ENCODE measurements at places on chromosomes 2 and 18. TPM values are rescaled to one million over a fixed set of nuclear protein-coding genes. Genes with fewer than 3 reads are reported as not detected.

Gene DLX2
- total RNA-seq: not detected

Gene FRZB
- total RNA-seq: 10.8 TPM

Gene ZNF385B
- 4.9 TPM for total RNA-seq

DNA sequence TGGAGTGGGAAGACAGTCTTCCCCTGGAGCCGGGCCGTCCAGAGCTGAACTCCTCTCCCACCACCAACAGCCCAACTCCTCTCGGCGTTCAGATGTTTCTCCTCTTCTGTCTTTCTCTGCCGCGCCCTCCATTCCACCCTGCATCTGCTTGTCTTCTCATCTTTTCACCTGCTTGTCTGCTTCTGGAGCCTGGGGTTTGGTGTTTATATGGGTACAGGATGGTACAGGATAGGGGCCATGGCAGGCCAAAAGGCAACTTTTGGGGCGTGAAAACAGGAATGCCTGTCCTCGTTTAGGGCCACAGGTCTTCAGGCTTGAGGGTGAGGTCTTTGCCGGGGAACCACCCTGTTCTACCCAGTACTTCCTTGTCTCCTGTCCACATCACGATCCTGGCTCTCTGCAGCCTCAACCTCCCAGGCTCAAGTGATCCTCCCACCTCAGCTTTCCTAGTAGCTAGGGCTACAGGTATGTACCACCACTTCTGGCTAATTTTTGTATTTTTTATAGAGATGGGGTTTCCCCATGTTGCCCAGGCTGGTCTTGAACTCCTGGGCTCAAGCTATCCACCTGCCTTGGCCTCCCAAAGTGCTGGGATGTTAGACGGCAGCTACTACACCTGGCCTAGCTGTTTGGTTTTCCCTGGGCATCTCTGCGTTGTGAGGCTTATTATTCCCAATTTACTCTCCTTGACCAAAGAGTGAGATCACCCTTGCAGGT, 60.8 kb upstream of the REL start:
- H3K27me3 ChIP-seq: no peaks in the 10 kb centered on the region
- no peak for ATAC-seq
- H3K4me3 ChIP-seq: no peak overlapping the region

Gene AMER3
- not detected for total RNA-seq

- H3K36me3 ChIP-seq: no peaks in the 10 kb centered on the region
- H3K27ac ChIP-seq: no peak overlapping the region
- H3K4me3 ChIP-seq: no peak overlapping the region
- no peaks in the 10 kb centered on the region for H3K4me1 ChIP-seq
- no peaks in the 10 kb centered on the region for H3K27me3 ChIP-seq
Measured at GRCh38 chr2:203830304-203831055, 37.1 kb upstream of the CTLA4 start.

- peaks cover 54% of the 10 kb centered on the region for H3K4me1 ChIP-seq
- no peaks in the 10 kb centered on the region for H3K27me3 ChIP-seq
- H3K4me3 ChIP-seq: no peak overlapping the region
Measured at GRCh38 chr18:48992791-48993555, 42.2 kb upstream of the SMAD7 start.

Gene NETO1
- total RNA-seq: 0.23 TPM

GRCh38 chr2:108348816-108349570, 28.8 kb upstream of the SULT1C4 start:
- no peaks in the 10 kb centered on the region for H3K36me3 ChIP-seq
- no peak overlapping the region for H3K4me3 ChIP-seq
- no peaks in the 10 kb centered on the region for H3K27me3 ChIP-seq

- no peaks in the 10 kb centered on the region for H3K4me1 ChIP-seq
- no peaks in the 10 kb centered on the region for H3K27me3 ChIP-seq
- no peak overlapping the region for H3K4me3 ChIP-seq
- H3K27ac ChIP-seq: no peak overlapping the region
- ATAC-seq: no peak
- no peaks in the 10 kb centered on the region for H3K36me3 ChIP-seq
Measured at GRCh38 chr2:24438106-24438505, 52.9 kb upstream of the NCOA1 start.

Gene RNF152
- 9.4 TPM for total RNA-seq

DNA sequence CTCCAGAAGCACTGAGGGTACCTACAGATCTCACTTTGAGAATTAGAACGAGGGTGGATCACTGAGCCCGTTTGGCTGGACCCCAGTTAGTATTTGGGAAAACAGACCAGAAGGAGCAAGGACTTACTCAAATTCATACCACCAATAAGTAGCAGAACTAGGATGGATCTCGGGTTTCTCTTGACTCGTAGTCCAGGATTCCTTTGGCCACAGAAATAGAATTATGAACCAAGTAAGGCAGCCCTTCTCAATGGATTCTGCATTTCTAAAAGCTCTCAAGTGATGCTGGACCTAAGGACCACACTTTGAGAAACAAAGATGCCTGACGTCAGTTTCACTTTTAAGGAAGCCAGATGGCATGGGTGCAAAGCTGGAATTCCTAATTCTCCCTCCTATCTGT, 153.0 kb downstream of the KLHL29 start:
- no peaks in the 10 kb centered on the region for H3K27me3 ChIP-seq
- H3K36me3 ChIP-seq: no peaks in the 10 kb centered on the region

DNA sequence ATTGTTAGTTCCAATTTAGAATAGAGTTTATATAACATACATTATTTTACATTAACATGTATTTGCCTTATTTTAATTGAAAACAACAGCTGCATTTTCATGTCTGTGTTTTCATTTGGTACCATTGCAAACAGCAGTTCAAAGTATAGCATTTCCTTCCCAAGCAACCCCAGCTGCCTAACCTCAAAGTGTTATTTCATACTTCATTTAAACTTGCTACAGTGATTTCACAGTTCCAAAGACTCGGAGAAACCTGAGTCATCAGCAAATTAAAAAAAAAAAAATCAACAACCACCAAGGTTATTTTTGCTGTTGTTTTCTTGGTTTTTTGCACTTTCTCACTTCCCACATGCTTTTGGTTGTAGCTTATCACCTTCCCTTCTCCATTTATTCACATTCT, 236.5 kb upstream of the SPHKAP start:
- no peaks in the 10 kb centered on the region for H3K4me1 ChIP-seq
- no peak overlapping the region for H3K27ac ChIP-seq
- no peak for ATAC-seq
- H3K4me3 ChIP-seq: no peak overlapping the region

Gene NPPC
- total RNA-seq: not detected

Gene BCL2L11
- total RNA-seq: 57.9 TPM

Gene FER1L5
- total RNA-seq: not detected

GRCh38 chr2:195612611-195613495, 44.2 kb upstream of the SLC39A10 start:
- peaks cover 12% of the 10 kb centered on the region for H3K4me1 ChIP-seq
- H3K27ac ChIP-seq: peak overlapping the region; percentile 37
- ATAC-seq: no peak
- H3K27me3 ChIP-seq: no peaks in the 10 kb centered on the region
- no peaks in the 10 kb centered on the region for H3K36me3 ChIP-seq
- H3K4me3 ChIP-seq: no peak overlapping the region

- H3K4me1 ChIP-seq: peaks cover 70% of the 10 kb centered on the region
- H3K36me3 ChIP-seq: peaks cover 39% of the 10 kb centered on the region
- H3K27me3 ChIP-seq: no peaks in the 10 kb centered on the region
- H3K27ac ChIP-seq: no peak overlapping the region
Measured at GRCh38 chr2:160294889-160295288, 94.8 kb upstream of the ITGB6 start.

DNA sequence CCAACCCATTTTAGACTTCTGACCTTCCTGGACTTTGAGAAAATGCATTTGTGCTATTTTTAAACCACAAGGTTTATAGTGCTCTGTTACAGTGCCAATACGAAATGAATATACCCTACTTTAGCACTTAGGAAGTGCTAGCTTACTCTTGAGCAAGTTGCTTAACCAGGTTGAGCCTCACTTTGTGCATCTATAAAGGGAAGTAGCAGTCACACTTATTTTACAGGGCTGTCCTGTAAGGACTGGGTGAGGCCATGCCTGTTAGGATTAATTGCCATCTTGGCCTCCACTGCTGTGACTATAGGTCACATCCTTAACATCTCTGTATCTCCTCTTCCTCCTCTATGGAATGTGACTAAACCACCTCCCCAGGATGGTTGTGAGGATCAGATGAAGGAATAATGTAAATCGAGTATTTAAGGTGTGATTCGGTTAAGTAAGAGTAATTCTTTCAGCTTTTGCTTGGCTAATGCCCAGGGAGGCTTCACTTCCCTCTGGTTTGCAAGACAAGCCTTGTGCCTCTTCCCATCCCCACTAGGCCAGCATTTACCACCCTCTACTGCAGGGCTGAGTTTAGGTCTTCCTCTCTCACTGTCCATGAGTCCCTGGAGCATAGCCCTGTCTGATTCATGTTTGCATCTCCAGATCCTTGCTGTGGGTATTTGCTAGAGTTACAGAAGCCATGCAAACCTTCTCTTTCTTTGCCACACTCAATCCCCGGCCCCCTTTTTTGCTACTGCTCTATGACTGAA, 341.2 kb downstream of the ZNF521 start:
- ATAC-seq: no peak
- no peaks in the 10 kb centered on the region for H3K36me3 ChIP-seq
- H3K4me1 ChIP-seq: no peaks in the 10 kb centered on the region
- no peak overlapping the region for H3K27ac ChIP-seq
- peaks cover 4% of the 10 kb centered on the region for H3K27me3 ChIP-seq

DNA sequence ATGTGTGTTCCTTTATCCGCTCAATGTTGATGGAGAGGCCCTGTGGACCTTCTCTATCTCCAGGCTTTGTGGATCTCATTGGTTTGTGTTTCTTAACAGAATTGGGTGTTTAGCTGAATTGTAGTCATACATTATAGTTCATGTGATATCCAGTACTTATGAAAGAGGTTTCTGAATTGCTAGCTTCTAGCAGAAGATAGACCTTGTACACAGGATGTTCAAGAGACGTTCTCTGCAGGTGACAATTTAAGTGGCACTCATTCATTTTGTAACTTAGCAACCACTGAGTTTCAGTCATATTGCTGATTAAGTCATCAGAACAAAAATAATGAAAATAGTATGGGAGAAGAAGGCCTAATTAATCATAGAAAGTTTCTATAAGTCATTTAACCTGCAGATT, 279.2 kb downstream of the ALPK2 start:
- no peaks in the 10 kb centered on the region for H3K36me3 ChIP-seq
- H3K4me3 ChIP-seq: no peak overlapping the region
- H3K4me1 ChIP-seq: no peaks in the 10 kb centered on the region
- ATAC-seq: no peak
- no peaks in the 10 kb centered on the region for H3K27me3 ChIP-seq

DNA sequence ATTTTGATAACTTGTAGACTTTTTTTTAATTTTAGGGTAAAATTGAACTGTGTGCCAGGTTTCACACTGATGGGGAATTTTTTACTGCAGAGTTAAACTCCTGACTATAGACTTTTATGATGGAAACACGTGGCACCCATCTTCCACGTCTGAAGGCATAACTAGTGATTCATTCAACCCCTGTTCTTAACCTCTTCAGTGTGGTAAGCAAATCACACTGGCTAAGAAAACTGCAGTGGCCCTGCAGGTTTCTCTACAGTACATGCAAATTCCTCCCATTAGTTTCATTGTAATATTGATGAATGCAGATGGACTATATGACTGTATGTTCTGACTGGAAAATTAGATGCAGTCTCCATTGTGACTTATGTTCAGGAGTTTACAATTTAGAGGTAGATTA, 47.2 kb downstream of the SMAD4 start:
- ATAC-seq: no peak
- no peaks in the 10 kb centered on the region for H3K27me3 ChIP-seq
- H3K27ac ChIP-seq: no peak overlapping the region
- H3K36me3 ChIP-seq: peaks cover 61% of the 10 kb centered on the region
- H3K4me3 ChIP-seq: no peak overlapping the region
- H3K4me1 ChIP-seq: no peaks in the 10 kb centered on the region

GRCh38 chr2:576292-576691, 100.9 kb downstream of the TMEM18 start:
- H3K27ac ChIP-seq: no peak overlapping the region
- peaks cover 19% of the 10 kb centered on the region for H3K27me3 ChIP-seq
- no peak for ATAC-seq

DNA sequence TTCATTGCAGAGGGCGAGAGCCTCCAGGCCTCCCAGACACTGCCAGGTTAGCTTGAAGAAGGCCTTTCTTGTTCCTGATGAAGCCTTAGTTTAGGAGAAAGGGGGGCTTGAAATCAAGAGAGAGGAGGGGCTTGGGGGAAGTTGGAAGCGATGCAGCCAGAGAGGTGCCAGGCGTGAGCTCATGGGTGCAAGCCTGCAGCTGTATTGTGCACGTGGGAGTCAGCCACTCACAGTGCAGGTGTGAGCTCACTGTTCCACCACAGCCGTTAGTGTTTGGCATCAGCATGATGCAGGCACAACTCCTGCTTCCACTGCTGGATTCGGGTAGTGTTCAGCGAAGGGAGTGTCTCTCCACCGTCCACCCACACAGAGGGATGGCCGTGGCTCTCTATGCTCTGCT, 68.4 kb upstream of the ALPP start:
- H3K36me3 ChIP-seq: no peaks in the 10 kb centered on the region
- no peaks in the 10 kb centered on the region for H3K27me3 ChIP-seq
- no peak for ATAC-seq
- H3K4me3 ChIP-seq: no peak overlapping the region
- no peaks in the 10 kb centered on the region for H3K4me1 ChIP-seq

GRCh38 chr18:36348971-36349417, 51.5 kb downstream of the FHOD3 start:
- H3K27ac ChIP-seq: no peak overlapping the region
- peaks cover 12% of the 10 kb centered on the region for H3K4me1 ChIP-seq
- H3K27me3 ChIP-seq: no peaks in the 10 kb centered on the region
- ATAC-seq: no peak
- no peaks in the 10 kb centered on the region for H3K36me3 ChIP-seq
- H3K4me3 ChIP-seq: no peak overlapping the region

DNA sequence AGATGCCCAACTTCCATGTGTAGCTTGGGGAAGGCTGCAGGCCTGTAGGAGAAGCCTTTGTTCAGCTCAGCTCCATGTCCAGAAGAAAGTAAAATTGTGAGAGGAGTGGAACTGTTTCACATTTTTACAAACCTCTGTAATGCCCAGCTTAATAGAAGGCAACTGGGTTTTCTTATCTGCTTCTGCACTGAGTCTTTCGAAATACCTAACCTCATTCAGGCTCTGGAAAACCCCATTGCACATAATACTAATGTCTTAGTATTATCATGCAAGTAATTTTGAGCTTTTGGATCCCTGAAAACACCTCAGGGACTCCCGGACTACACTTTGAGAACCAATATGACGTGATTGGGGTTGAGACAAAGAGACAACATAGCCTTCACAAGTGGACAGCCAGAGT, 5.8 kb downstream of the SMIM21 start:
- H3K4me3 ChIP-seq: no peak overlapping the region
- H3K4me1 ChIP-seq: no peaks in the 10 kb centered on the region
- no peak for ATAC-seq
- no peaks in the 10 kb centered on the region for H3K27me3 ChIP-seq

DNA sequence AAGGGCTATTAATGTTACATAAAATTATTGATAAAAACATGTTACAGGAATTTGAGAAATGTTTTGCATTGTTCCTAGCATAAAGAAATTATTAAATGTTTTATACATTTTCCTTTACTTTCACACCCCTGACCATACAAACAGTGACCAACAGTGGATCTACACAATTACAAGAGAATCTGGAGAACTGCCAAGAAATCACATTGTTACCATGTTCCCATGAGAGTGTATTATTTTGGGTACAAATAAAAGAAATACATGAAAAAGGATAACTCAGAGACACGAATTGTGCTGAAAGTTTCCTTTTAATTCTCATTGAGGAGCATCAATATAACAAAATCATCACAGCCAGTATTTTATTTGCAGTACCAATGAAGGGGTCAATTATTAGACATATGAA, 150.1 kb downstream of the WDPCP start:
- no peaks in the 10 kb centered on the region for H3K27me3 ChIP-seq
- no peaks in the 10 kb centered on the region for H3K4me1 ChIP-seq
- H3K4me3 ChIP-seq: no peak overlapping the region
- no peaks in the 10 kb centered on the region for H3K36me3 ChIP-seq
- H3K27ac ChIP-seq: no peak overlapping the region
